ENCODE measurements at places on chromosomes 16 and 17. TPM values are rescaled to one million over a fixed set of nuclear protein-coding genes. Genes with fewer than 3 reads are reported as not detected.

The DLG4 gene
- total RNA-seq: 7.2 TPM

The BFAR gene
- 95.2 TPM for total RNA-seq

The ZNF213 gene
- total RNA-seq: 10.2 TPM

The ALOXE3 gene
- 8.8 TPM for total RNA-seq

The NPIPA3 gene
- 0.91 TPM for total RNA-seq

The GDPD1 gene
- total RNA-seq: 0.67 TPM

The ZNF830 gene
- 14.0 TPM for total RNA-seq

The ATP2A1 gene
- total RNA-seq: 4.1 TPM

The SECTM1 gene
- 1.6 TPM for total RNA-seq

The KRT33B gene
- 0.06 TPM for total RNA-seq

The KRTAP2-3 gene
- not detected for total RNA-seq

The C16orf92 gene
- total RNA-seq: not detected

The PHB1 gene
- 419 TPM for total RNA-seq

The NSF gene
- total RNA-seq: 21.7 TPM

The MSLN gene
- total RNA-seq: 3.1 TPM

The FOXF1 gene
- not detected for total RNA-seq

The MAP3K3 gene
- total RNA-seq: 13.7 TPM

The PRSS22 gene
- total RNA-seq: 2.0 TPM

The SERPINF2 gene
- total RNA-seq: 1.2 TPM

The RUNDC3A gene
- 0.54 TPM for total RNA-seq

The MTSS2 gene
- 51.0 TPM for total RNA-seq

The PRR11 gene
- total RNA-seq: 40.1 TPM

The CA7 gene
- not detected for total RNA-seq

The TP53TG3 gene
- total RNA-seq: 0.45 TPM

The DPEP1 gene
- total RNA-seq: 0.73 TPM

The CMTM1 gene
- 0.76 TPM for total RNA-seq

The CFAP52 gene
- not detected for total RNA-seq

The CARD14 gene
- 0.15 TPM for total RNA-seq

The PIPOX gene
- 0.21 TPM for total RNA-seq

The GJD3 gene
- total RNA-seq: 0.87 TPM

The ABCC12 gene
- total RNA-seq: 0.09 TPM

The ASB16 gene
- total RNA-seq: not detected

The MT1A gene
- 17.8 TPM for total RNA-seq

The CHST6 gene
- total RNA-seq: 0.19 TPM

The EXOC3L1 gene
- total RNA-seq: not detected

The FLOT2 gene
- 68.7 TPM for total RNA-seq

The NPIPA5 gene
- total RNA-seq: 0.75 TPM

The ZNRF1 gene
- 16.9 TPM for total RNA-seq

The CES1 gene
- 31.6 TPM for total RNA-seq

The TAT gene
- total RNA-seq: 0.06 TPM

The TP53TG3F gene
- 0.16 TPM for total RNA-seq

The NAA38 gene
- 236 TPM for total RNA-seq

The HOXB6 gene
- 4.0 TPM for total RNA-seq

The BCAS3 gene
- total RNA-seq: 7.1 TPM

The PNMT gene
- total RNA-seq: not detected

The ZNF385C gene
- total RNA-seq: 0.19 TPM

The LUC7L3 gene
- 129 TPM for total RNA-seq
